Tibial nerve (tissue), 4 donors: ENCODE measurements at places on chromosomes 11 and 22. TPM values are rescaled to one million over a fixed set of nuclear protein-coding genes. Genes with fewer than 3 reads are reported as not detected.

- DNase-seq, result no peak
Observed at GRCh38 chr22:31447337-31447736, 42.3 kb downstream of the EIF4ENIF1 start.

DNA sequence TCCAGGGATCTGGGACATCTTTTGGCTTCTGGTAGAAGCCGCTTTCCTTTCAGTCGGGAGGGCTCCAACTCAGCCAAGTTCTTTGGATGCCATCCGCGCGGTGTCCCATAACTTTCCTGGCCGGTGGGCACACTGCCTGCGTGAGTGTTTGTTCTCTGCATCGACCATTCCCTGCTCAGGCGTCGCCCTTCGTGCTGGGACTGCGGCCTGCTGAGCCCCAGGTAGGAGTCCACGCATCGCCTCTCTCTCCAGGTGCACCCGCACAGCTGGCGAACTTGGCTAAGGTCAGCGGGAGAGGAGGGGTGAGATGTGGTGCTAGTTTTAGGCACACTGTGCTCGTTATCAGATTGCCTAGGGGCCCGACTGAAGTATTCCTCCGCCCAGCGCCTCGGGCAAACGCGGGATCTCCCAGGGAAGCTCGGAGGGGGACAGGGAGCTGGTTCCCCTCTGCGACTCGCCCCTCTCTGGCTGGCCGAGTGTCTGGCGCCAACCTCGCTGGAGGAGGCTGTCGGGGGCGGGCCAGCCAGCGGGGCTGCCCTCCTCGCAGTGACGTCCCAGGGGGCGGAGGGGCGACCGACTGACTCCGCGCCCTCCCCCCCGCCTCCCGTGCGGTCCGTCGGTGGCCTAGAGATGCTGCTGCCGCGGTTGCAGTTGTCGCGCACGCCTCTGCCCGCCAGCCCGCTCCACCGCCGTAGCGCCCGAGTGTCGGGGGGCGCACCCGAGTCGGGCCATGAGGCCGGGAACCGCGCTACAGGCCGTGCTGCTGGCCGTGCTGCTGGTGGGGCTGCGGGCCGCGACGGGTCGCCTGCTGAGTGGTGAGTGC is at the start of gene LAYN:
Gene LAYN (plus strand): TSS at position 607 of the 823 bp plus-strand sequence. CDS start 124 bp downstream, at position 731.
- no peak for DNase-seq

- no peak for DNase-seq
Observed at GRCh38 chr11:45834298-45834756, 12.9 kb upstream of the CRY2 start.

DNA sequence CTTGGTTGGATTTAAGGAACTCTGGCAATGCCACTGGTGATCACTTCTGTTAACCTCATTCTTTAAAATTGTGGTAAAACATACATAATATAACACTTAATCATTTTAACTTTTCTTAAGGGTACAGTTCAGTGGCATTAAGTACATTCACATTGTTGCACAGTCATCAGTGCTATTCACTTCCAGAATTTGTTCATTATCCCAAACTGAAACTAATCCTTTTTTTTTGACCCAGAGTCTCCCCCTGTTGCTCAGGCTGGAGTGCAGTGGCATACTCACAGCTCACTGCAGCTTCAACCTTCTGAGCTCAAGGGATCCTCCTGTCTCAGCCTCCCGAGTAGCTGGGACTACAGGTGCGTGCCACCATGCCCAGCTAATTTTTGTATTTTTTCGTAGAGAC is 10.6 kb downstream of the ELF5 start:
- no peak for DNase-seq

NLRP14 gene
- 1.3 TPM for total RNA-seq

- peak; percentile 69 for DNase-seq
Observed at GRCh38 chr11:125164422-125165110, at the start of gene PKNOX2. TSS of gene PKNOX2 (plus strand) at chr11:125164751. CDS start at chr11:125351306, 186,555 bp downstream.

DNA sequence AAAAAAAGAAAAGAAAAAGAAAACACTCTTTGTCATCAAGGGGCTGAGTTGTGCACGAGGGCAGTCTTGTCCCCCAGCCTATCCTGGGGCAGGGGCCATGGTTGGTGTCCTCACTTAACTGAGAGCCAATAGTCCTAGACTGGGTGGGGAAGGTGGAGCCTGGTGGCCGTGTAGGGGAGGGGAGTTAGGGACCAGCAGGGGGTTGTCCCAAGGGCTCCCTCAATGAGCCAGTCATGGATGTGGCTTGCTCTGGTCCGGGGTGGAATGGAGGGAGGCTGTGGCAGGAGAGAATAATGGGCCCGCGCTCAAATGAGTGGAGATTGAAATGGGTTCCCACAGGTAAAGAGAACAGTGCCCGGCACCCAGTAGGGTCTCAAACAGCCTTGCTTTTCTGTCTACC is 46.2 kb downstream of the CACNA1I start:
- no peak for DNase-seq

- no peak for DNase-seq
Observed at GRCh38 chr11:61635787-61636186, 44.4 kb upstream of the DAGLA start.

DNA sequence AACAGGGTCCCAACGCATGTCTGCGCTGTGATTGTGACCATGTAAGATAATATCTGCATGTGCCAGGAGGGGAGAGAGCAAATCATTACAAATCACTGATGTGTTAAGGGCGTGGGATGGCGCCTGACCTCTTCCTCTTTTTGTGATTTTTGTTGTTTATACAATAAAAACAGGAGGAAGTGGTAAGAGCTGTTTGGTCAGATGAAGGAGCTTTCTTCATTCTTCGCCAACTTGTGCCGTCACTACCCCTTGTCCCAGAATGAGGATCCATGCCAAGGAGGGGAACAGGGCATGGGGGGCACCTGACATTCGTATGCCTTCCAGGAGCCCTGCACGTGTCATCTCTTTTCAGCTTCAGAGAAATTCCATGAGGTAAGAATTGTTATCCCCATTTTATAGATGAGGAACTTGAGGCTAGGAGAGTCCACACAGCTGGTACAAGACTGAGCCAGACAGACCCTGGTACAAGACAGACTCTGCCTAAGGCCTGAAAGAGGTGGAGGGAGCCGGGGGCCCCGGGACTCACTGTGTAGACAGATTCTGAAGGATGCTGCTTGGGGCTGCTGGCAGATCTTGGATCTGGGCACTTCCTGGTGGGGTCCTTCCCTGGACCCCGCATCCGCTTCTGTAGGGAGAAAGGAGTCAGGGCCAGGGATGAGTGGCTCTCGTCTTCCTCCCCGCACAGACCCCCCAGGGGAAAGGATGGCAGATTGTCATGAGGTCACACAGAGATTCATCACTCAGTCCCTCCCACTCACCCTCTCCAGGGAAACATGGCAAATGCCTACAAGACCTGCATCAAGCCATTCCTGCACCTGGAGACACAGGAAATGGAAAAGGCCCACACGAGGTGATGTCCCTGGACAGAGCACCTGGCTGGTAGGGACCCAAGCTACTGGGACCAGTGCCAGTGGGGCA is 34.6 kb downstream of the NFAM1 start:
- DNase-seq, result peak; percentile 51

KIAA1671 gene
- 37.9 TPM for total RNA-seq

DNA sequence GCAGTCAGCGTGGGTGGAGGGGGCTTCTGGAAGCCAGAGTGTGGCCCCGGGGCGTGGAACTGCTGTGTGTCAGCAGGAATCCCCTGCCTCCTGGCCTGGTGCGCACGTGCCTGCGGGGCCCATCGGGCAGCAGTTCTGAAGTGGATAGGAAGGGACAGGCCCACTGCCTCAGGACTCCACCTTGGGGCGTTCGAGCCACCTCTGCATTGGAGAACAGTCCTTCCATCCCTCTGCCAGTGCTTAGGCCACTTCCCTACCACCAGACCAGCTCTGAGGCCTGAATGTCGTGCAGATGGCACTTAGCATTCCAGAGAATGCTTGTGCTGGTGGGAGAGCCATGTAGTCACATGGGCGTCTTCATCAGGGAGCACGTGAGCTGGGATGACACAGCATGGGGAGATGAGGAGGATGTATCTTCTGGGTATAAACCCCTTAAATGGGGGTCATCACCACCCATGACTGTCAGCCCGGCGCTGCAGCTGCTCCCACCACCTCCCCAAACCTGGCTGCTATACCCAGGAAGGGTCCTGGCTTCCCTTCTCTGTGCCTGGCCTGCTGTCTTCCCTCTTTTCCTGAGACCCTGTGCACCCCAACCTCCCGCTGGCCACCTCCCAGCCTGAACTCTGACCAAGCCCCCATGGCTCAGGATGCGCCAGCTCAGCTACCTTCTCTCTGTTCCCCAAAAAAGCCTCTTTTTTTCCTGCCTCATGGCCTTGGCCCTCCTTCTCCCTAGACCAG is 9.7 kb downstream of the INCENP start:
- DNase-seq, result no peak

GRCh38 chr11:126225295-126225665 is 13.7 kb downstream of the FAM118B start:
- DNase-seq, result no peak

SGSM1 gene
- 0.42 TPM for total RNA-seq

TBX10 gene
- not detected for total RNA-seq

GRCh38 chr11:119223856-119224255 is 17.7 kb downstream of the CBL start:
- no peak for DNase-seq

- no peak for DNase-seq
Observed at GRCh38 chr22:37205046-37205445, 7.2 kb downstream of the SSTR3 start.
